ENCODE measurements at places on chromosomes 5 and 9. TPM values are rescaled to one million over a fixed set of nuclear protein-coding genes. Genes with fewer than 3 reads are reported as not detected.

GRCh38 chr5:134151723-134152122, 25.0 kb downstream of the SKP1 start:
- DNase-seq: no peak

GRCh38 chr5:138603249-138603920, 28.2 kb upstream of the HSPA9 start:
- DNase-seq: no peak

DNA sequence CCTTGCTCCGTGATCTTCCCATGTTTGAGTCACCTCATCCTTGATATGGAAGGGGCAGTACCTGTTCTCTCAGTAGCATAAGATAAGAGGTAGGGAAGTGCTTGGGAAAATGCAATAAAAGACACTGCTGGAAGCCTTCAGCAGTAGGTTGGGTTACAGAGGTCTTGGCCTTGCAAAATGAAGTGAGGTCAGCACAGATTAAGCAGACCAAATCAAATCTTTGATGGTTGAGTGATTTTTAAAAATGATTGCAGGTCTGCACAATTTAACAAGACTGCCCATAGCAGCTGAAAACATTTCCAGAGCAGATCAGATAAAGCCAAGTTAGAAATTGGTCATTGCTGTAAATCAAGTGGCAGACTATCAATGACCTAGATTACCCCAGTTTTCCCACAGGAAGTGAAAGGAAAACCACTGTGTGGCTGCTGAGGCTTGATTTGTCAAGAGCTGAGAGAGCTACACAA, 32.9 kb downstream of the PALM2AKAP2 start:
- DNase-seq: no peak

DNA sequence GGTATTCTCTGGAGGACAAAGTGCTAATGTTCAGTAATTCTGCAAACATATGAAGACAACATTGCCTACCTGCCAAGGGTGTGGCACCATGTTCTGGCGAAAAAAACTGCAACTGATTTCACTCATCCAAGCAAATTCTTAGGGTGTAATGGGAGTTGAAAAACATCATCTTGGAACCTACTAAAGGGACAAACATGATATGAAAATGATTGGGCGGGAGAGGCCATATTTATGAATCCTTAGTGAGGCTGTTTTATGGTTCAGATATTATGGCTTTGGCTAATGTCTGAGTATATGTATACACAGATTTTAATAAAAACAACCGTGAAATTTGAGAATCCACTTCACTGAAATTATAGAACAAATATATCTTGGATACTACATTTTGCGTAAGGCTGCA, 225.7 kb downstream of the ARL15 start:
- no peak for DNase-seq

- no peak for DNase-seq
These were observed 33.0 kb downstream of the SNX30 start for GRCh38 chr9:112783551-112783954.

- no peak for DNase-seq
These were observed 21.1 kb upstream of the CPLX2 start for GRCh38 chr5:175850119-175850845.

DNA sequence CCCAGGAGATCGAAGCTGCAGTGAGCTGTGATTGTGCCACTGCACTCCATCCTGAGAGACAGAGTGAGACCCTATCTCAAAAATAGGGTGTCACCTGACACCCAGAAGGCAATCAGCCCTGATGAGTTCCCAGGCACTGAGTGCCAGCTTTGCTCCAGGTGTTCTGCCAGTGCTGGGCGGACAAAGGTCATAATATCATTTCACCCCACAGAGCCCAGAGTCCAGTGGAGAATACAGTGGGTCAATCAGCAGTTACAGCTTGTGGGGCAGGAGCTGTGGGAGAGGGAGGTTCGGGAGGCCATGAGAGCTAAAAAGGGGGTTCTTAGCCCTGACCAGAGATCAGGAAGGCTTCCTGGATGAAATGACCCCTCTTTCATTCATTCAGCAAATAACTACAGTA, 24.4 kb upstream of the SH3RF2 start:
- no peak for DNase-seq

DNA sequence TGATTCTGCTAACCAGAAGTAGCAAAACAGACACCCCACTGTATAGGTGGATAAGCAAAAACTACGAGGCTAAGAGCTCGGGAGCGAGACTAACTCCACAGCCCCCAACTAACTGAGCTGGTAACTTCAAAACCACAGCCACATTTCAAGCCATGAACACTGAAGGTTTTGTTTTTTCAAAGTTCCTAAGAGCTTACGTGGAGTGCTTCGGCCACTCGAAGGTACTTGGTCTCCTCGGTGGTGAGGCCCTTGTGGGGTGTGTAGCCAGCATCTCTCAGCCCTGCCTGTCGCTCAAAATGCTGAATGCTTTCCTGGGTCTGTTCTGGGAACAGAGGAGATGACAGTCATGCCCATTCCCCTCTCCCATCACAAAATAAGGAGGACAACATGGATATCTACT, 11.1 kb downstream of the KIAA1191 start:
- no peak for DNase-seq

GRCh38 chr5:72314571-72315172, 5.4 kb downstream of the MRPS27 start:
- no peak for DNase-seq

DNA sequence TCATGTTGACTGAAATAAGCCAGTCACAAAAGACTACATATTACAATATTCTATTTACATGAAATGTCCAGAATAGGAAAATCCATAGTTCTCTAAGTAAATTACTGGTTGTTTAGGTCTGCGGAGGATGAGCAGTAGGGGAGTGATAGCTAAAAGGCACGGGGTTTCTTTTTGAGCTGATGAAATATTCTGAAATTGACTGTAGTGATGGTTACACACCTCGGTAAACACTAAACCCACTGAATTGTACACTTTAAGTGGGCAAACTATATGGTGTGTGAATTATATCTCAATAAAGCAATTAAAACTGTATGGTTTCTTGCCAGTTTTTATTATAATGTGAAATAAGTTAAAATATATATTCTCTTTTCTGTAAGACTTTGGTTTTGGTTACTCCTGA, 77.7 kb upstream of the TMED7 start:
- no peak for DNase-seq

DNA sequence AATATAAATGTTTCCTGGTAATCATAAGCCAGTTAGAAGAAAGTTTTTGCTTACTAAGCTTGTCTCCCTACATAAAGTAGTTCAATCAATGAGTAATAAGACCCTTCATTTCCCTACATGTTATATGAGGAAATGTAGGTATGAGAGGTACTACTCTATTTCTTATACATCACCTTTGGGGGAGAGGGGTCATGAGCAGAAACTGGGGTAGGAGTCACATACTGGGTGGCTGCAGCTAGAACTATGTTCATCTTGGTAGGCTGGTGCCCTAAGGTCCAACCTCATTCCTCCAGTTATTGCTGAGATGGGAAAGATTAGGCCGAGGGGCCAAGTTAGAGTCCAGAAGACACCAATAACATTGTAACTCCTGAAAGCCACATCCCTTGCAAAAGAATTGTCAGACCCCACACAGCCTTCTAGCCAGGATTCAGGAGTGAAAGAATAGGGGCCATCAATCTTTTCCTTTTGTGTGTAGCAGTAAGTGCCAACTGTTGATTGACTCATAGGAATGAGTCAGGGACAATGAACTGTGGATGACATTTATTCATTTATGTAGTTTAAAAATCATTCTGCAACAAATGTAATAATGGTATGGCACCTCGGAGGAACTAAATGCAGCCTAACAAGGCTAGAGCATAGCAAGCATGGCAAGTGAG, 21.6 kb upstream of the SREK1 start:
- DNase-seq: no peak

- no peak for DNase-seq
These were observed 14.8 kb downstream of the SUB1 start for GRCh38 chr5:32600054-32600622.

DNA sequence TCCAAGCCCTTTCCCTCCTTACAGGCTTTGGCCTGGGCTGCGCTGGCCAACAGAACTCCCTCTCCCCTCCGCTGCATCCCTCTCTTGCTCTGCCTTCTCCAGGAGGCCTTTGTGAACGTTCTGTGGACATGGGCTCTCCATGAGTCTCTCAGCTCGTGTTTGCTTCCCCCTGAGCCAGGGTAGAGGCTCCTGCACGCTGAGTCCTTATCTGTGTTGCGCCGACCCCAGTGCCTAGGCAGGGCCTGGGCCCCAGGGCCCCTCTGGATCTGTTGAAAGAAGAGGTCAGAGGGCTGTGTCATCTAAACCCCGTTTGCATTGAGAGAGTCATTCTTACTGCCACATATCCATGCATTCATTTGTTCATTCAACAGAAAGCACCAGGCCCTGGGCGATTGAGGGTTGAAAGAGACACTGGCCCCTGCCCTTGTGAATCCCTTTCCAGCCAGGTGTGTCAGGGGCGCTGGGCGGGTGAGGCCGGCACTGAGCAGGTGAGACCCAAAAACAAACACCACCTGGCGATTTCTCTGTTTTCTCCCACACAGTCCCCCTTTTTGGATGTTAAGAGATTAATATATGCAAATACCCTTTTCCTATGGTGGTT, 111.2 kb upstream of the IER5L start:
- no peak for DNase-seq

DNA sequence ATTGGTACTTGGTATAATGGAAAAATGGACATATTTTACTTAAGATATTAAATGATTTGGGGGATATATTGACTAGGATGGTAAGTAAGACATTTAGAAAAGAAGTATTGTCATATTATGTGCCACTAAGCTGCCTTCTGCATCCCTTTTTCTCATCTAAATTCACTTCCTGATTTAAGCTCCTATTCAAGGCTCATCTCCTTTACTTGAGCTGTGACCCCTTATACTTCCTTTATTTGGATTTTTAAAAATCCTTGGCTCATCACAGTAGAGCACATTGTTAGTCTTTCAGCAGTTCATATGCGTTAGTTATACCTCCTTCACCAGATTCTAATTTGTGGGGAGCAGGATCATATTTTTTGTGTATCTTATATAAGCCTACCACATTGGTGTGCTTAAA, 6.6 kb downstream of the COMMD10 start:
- no peak for DNase-seq

- no peak for DNase-seq
These were observed 349.3 kb upstream of the TLE4 start for GRCh38 chr9:79222483-79222882.

The WNK2 gene
- polyA plus RNA-seq: not detected

The SPATA31E1 gene
- polyA plus RNA-seq: not detected

The DIPK1B gene
- polyA plus RNA-seq: not detected

The LECT2 gene
- not detected for polyA plus RNA-seq

The PCDHGA12 gene
- polyA plus RNA-seq: not detected

The SLC38A9 gene
- polyA plus RNA-seq: 13.6 TPM

The DOCK8 gene
- polyA plus RNA-seq: 71.6 TPM
